ENCODE measurements at places on chromosomes 2 and 18.

DNA sequence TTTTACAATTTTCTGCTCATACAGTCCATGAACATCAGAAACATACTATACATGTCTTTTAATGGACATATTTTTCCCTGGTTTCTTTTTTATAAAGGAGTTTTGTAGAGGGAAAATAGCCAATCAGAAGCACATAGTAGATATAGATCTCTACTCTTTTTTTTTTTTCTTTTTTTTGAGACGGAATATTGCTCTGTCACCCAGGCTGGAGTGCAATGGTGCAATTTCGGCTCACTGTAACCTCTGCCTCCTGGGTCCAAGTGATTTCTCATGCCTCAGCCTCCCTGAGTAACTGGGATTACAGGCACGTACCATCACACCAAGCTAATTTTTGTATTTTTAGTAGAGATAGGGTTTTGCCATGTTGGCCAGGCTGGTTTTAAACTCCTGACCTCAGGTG lies 83.2 kb upstream of the MGAT5 start:
- DNase-seq: no peak

DNA sequence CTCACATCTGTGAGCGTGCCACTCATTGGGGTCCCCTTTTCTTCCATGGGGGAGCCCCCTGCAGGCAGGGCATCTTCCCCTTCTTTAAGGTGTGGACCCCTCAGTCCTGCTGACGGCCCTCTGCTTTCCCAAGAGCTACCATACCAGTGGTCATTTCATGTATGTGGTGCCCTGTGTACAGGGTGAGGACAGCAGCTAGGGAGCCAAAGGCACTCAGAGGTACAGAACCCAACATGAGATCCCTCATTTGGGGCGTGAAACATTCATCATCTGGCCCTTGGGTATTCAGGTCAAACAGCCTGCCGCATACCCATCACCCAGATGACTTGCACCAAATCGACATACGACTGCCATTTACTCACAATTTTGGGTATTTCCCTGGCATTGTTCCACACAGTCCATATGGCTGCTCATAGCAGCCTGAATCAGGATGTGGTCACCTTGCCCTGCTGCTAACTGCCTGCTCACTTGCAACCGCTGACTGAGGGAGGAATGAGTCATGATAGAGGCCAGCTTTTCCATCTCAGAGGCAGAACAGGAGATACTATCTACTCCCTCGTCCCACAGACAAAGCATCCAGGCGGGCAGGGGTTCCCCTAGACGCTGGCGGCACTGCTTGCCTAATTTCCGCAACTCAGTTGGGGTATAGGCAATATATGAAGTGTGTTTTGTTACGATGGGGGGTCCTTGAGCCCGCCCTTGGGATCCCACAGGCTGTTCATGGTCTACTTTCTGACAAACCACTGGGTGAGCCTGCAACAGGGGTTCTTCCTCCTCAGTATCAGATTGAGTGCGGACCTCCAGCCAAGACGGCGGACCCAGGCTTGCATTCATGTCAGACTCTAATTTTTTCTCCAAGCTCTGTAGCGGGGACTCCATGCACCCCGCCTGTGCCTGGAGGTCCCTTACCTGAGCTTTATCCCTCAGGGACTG lies 228.6 kb downstream of the SATB2 start:
- no peak for DNase-seq

DNA sequence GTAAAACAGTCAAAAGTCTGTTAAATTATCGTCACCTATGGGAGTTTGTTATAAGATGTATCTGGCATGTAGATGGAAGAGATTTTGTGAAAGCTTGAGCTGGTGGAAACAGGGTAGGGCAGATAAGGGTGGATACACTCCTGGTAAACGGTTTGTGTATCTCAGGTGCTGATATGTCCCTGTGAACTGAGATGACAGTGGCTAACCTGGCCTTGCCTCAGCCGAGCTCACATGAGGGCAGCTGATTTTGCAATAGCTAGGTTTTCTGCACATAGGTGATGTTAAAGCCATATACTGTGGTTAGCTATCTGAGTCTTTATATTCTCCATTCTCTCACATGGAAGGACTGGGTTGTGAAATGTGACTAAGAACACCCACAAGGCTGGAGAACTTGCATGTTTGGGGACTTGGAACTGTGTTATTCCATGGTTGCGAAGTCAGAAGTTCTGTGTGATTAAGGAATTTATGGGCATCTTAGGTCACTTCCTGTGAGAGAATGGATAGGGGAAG lies 205.1 kb downstream of the TPGS2 start:
- DNase-seq: no peak

GRCh38 chr18:2589345-2590068 lies 18.1 kb downstream of the NDC80 start:
- DNase-seq: no peak

DNA sequence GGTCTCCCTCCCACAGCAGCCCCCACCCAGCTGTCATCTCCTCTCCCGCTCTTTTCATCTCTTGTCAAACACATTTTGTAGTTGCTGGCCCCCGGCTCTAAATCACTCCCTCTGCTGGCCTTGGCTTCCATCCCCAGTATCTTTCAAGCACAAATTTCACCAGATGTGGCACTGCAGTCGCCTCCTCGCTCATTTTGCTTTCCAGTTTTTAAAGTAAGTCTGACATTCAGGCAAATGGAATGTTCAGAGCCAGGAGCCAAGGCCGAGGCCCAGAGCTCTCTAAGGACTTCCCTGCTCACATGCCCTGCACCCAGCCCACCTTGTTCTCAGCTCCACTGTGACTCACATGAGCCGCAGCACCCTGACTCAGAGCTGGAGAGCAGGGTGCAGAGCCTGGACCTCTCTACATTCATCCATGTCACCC lies 158.4 kb downstream of the GALNT14 start:
- no peak for DNase-seq

DNA sequence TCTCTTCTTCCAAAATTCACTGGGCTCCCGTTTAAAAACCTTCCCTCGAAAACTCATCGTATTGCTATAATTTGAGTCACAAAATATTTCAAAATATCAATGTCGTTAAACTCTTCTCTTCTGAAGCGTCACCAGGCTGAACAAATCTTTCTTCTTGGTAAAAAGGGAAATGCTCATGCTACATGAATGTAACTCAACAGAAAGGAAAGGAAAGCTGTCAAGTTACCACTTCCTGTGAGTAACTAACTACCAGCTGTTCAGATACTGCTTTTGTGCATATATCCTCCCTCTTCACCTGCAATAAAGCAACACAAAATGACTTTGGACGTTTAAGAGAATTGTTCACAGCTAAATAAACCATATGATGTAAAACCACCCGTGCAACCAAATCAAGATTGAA lies 95.4 kb downstream of the DOCK10 start:
- no peak for DNase-seq

- DNase-seq: no peak
Measured at GRCh38 chr2:150409196-150409595, 78.3 kb downstream of the RND3 start.

DNA sequence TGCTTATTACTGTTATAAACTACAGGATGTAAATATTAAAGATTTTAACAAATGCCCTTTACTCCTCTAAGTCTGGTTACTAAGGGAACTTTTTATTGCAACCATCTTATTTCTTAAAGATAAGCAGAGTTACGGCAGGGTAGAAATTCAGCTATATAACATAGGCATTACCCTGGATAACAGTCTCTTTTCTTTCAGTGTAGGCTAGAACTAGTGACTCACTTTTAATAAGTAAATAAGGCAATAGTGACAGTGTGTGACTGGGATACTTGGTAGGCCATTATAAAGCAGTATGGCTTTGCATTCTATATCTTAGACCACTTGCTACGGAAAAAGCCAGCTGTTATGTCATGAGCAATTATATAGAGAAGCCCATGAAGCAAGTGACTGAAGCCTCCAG lies 1041.0 kb upstream of the NRXN1 start:
- DNase-seq: no peak

DNA sequence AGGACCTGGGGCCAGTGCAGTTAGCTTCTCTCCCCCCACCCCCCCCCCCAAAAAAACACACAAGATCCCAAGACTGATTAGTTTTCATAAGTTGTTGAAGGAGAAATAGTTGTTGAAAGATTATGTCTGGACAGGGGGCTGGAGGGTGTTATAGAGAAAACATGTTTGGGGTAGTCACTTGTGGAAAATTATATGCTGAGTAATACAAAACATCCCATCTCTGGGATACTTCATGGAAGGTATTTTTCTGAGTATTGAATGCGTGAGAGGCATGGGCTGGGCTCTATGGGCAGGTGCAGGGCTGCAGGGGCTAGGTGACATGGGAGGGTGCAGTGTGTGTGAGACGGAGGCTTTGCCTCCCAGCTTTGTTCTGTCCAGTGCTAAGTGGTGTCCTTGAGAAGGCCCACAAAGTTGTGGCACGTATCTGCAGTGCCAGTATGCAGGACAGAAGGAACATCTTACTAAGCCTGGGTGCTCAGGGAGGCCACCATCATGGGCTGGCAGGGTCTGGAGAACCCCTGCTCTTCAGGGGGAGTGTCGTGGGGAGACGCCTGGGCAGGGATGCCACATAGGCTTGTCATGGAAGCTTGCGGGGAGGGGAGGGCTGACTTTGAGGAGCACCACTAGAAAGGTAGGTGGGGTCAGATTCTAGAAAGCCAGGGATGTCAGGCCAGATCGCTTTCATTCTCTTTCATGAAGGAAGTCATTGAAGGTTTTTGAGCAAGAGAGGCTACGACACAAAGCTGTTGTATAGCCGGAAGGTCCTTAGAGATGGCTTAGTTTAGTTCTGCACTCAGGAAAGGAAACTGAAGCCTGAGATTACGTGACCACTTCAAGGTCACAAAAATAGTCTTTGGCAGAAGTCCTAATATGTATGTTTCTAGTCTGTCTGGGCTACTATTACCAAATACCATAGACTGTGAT lies 232.0 kb downstream of the LDLRAD4 start:
- DNase-seq: no peak

DNA sequence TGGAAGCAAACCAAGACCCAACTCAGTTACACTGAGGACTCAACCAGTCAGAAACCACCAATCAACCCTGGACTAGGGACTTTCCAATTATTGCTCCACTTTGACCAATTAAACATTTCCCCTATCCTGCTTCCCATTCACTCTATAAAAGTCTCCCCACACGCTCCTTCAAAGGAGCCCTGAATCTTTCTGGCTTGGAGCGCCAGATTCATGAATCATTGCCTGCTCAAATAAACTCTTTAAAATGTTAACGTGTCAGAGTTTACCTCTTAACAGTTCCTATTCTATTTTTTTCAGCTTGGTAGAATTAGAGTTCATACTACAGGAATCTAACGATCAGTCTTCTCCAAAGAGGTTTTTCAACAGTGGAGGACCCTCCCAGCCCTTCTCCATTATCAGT lies 20.7 kb upstream of the SULT1C2 start:
- no peak for DNase-seq

DNA sequence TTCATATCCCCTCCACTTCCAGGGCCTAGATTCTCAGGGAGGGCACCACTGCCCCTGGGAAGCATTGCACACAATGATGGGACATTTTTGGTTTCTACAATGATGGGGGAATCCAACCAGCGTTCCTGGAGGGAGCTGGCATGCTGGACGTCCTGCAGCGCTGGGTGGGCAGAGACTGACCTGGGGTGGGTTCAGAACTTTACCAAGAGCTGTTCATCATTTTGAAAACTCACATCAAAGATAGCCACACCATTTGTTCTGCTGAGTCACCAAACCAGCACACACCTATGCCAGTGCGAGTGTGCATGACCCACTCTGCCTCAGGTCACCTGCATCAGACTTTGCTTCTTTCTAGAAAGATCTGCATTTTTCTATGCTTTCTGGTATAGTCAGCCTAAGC lies 14.1 kb upstream of the ARMC9 start:
- DNase-seq: no peak

All from activated T-helper 1 cell treated with Interleukin-2 at 50 U/mL for 16 hours (primary cell).